CD4-positive, alpha-beta T cell treated with Interleukin-6 at 100 ng/mL for 8 hours (primary cell): ENCODE measurements at places on chromosomes 7 and 10.

DNA sequence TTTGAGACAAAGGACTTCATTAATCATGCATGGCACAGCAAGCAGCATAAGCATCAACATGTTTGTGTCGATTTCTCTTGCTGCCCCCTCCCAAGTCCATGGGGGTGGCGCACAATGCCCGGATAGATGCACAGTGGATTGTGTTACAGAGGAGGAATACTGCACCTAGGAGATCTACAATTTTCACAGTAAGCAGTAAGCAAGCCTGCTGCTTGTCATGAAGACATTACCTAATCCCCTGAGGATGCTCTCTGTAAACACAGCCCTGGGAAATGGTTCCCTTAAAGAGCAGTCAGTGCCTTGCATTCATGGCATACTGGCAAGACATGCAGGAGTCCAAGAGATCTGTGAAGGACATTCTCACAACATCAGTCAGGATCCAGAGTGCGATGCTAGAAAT is 137.7 kb downstream of the ETV1 start:
- DNase-seq, result no peak

GRCh38 chr10:52108236-52108635 is 205.8 kb upstream of the DKK1 start:
- DNase-seq, result no peak

DNA sequence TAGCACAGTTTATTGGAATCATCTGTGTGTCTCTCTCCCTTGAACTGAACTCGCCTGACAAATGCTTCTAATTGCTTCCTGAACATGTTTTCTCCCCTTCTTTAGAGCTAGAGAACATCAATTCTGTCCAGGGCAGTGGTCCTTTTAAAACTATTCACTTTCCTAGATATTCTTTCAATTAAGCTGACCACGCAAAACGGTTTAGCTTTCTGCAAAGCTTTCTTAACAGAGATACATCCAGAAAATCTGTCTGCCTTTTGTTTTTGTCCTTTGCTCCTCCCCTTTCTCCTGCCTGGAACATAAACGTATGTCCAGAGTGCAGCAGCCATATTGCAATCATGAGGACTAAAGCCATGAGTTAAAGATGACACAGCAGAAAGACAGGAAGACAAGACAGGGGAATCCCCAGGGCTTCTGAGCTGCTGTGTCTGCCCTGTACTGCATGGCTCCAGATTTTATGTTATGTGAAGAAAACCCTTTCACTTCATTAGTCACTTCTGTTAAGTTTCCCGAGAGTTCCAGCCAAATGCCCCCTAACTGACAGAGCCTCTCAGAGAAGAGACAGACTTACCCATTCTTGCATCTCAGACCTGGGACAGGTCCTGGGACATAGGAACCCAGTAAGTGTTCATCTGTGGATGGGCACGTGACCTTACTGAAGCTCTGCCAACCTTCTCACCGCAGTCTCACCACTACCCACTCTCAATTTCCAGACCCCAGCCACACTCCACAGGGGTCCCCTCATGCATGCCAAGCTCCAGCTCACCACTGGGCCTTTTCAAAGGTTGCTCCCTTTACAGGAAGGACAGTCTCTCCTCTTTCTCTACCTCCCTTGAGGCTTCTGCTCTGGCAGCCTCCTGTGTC is 35.0 kb upstream of the CPXM2 start:
- no peak for DNase-seq

- no peak for DNase-seq
These were observed 25.6 kb downstream of the RNF216 start for GRCh38 chr7:5755704-5756504.

DNA sequence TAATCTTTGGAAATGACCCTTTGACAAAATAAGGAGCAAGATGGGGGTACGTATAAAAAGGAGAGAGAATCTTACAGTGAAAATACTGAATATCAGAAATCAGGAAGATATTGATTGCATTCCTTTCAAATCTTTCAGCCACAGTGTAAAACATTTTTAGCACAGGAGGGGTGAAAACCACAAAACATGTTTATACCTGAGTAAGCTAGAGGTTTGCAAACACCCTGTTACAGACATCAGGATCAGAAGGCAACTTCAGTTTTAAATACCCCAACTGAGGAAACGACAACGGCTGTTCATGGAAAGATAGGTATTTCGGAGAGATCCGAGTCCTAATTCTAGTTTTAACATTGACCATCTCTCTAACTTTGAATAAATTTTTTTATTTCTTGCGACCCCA is 69.1 kb upstream of the ITGB1 start:
- no peak for DNase-seq

- DNase-seq, result no peak
These were observed 26.5 kb downstream of the GTF2IRD1 start for GRCh38 chr7:74479961-74480829.

DNA sequence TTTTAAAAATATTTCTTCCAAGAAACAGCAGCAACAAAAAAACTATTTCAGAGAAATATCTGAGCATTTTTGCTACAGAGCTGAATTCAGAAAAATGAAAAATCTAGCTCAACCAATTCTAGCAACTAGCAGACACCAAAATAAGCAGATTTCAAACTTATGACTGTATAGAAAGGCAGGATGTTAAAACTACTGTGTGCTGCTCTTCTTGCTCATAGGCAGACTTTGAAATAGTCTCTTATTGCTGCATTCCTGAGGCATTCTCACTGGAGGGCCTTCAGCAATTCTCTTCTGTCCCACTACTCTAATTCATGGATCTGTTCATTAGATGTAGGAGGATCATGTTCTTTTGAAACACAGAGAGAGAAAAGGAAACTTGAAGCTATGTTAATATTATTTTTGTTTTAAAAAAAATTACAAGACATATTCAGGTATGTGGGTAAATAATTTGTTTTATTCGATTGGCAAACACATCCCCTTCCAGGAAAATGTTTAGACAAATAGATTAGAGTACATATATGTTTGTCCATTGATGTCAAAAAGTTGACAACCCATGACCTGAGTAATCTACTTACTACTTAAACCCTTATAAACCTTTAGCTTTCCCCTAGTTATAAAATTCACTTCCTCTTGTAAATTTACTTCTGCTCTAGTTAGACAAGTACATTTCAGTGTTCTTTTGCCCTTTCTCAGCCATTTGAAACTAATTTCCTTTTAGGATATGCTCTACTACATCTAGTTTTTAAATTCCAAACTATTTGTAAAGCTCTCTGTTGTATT is 428.2 kb upstream of the POT1 start:
- DNase-seq, result no peak

- no peak for DNase-seq
These were observed 126.2 kb downstream of the KLF6 start for GRCh38 chr10:3658766-3659165.

- no peak for DNase-seq
These were observed 224.8 kb downstream of the ZNF248 start for GRCh38 chr10:37632641-37633040.

GRCh38 chr10:99520847-99521764 is 11.6 kb upstream of the NKX2-3 start:
- DNase-seq, result no peak

DNA sequence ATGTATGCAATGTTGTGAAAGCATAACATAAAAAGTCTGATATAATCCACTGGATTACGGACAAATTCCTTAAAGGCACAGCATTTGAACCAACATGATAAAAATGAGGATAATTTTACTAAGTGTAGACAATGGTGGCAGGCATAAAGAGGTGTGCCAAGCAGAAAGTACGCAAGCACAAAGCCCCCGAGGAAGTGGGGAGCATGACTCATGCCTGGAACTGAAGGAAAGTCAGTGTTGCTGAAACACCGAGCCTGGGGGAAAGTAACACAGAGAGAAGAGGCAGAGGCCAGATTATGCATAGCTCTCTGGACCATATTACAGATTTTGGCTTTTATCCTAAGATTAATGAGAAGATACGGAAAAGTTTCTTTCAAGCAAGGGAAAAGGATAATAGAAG is 490.0 kb upstream of the PHF14 start:
- DNase-seq, result no peak

DNA sequence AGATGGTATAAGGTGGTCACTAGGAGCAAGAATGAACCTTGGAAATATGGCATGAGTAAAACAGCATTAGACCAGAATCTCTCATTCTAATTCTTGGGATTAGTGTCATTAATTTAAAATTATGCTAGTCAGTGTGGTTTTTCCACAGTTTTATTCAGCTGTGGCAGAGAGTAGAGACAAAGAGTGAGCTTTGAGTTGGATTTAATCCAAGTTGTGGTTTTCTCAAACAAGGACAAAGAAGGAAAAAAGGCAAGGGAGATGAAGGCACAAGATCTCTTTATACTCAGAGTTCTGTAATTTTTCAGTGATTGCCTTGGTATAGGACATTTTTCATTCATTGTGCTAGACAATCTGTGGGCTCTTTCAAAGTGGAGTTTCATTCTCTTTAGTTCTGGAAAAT is 28.2 kb upstream of the AKAP9 start:
- DNase-seq, result no peak

DNA sequence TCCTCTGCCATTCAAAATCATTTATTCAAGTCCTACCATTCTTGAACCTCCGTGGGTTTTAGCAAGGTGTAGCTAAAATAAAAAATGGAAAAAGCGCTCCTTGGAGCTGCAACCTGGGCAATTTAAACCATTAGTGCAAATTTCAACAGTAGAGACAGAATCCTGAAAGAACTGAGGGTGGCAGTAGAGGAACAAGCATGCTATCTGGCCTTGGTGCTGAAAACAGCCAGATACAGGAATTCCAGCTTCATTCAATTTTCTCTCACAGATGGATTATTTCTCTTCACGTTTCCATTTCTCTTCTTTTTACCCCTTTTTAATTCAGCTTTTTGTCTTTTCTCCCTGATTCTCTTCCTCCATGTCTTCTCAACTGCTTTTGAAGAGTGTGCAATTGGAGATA is 77.7 kb downstream of the OTUD1 start:
- DNase-seq, result no peak

GRCh38 chr7:105352018-105352612 is 36.6 kb downstream of the SRPK2 start:
- DNase-seq, result peak; percentile 77

DNA sequence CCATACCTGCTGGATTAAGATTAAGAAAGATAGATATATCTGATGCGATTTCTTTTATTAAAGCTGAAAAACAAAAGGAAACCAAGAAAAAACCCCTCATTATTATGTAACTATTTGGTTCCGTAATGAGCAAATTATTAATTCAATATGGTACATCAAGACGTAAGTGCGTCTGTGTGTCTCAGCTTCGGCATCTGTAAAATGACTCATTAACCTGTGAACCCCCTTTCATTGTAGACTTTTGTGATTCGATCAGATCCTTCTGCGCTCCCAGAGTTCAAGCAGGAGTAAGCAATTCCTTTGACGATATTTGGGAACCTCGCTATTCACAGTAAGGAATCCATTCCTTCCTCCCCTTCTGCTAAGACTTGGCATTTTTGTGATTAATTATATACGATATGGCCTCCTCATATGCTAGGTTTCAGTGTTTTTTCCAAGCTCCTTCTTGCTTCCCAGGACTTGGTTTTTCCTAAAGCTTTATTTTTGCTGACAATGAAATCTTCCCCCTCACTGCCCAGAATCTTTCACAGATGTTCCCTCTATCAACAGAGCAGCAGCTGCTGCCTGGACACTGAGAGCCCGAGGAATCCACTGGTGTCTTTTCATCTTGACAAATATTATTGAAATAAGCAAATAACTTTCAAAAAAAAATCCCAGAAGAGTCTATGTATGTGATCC is 171.7 kb upstream of the CELF2 start:
- DNase-seq, result no peak

GRCh38 chr10:43794181-43794815 is 145.6 kb upstream of the ZNF32 start:
- no peak for DNase-seq

- no peak for DNase-seq
These were observed 72.7 kb upstream of the AOAH start for GRCh38 chr7:36796850-36797536.

DNA sequence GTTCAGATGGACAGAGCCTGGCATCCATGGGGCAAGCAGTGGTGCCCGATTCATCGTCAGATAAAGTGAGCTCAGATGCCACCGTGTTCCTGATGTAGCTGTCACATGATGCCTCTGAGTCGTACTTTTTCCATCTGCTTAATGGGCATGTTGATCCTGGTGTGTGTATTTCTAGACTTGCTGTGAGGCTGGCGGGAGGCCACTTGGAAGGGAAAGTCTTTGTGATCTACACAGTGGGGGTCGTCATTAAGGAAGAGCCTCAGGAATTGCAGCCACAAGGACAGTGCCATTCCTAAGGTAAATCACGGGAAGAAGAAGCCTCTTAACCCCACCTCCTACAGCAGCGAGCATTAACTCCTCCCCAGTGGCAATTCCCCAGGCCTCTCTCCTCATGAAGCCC is 63.0 kb downstream of the RGS10 start:
- DNase-seq, result no peak

- DNase-seq, result no peak
These were observed 24.2 kb downstream of the PWWP2B start for GRCh38 chr10:132420981-132421846.

GRCh38 chr7:95905167-95905566 is 132.8 kb downstream of the DYNC1I1 start:
- DNase-seq, result no peak

- no peak for DNase-seq
These were observed 137.7 kb downstream of the SEMA3C start for GRCh38 chr7:80781146-80781545.

DNA sequence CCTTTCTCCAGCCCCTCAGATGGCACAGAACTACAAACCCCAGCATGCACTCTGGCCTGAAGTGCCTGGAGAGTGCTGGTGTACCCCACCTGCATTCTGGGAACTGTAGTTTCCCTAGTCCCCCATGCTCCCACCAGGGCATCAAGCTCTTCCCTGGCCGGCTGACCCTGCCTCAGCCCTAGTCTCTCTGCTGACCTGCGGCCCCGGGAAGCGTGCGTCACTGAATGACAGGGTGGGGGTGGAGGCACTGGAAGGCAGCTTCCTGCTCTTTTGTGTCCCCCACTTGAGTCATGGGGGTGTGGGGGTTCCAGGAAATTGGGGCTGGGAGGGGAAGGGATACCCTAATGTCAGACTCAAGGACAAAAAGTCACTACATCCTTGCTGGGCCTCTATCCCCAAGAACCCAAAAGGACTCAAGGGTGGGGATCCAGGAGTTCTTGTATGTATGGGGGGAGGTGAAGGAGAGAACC is 2.1 kb downstream of the NOS3 start:
- no peak for DNase-seq

DNA sequence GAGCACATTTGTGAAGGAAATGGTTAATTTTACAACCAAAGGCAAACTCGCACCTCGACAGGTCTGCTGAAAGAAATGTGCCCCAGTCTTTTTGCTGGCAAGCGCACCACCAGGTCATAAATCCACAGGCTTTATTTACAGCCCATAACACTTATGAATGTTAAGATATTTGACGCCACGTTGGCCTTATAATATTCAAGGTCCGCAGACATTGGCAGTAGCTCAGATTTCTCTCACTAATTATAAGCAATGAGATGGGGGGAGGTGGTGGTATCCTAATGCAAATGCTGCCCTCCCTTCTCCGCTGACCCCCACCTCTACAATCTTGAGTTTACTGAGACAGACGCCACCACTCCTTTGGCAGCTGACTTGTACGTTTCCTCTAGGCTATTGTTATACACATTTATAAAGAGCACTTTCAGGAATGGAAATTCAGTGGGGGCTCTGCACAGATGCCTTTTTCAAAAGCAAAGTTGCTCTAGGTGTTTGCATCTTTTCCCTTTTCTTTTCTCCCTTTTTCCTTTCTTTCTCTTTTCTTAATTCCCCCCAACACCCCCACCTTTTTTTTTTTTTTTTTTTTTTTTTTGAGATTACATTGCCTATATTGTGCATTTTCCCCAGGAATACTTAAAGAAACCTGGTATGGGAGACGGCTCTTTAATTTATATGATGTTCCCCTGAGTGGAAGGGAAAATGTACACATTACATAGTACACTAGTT is 6.7 kb downstream of the TCF7L2 start:
- no peak for DNase-seq
